H4 (cell line): ENCODE measurements at places on chromosomes 4 and X. TPM values are rescaled to one million over a fixed set of nuclear protein-coding genes. Genes with fewer than 3 reads are reported as not detected.

DNA sequence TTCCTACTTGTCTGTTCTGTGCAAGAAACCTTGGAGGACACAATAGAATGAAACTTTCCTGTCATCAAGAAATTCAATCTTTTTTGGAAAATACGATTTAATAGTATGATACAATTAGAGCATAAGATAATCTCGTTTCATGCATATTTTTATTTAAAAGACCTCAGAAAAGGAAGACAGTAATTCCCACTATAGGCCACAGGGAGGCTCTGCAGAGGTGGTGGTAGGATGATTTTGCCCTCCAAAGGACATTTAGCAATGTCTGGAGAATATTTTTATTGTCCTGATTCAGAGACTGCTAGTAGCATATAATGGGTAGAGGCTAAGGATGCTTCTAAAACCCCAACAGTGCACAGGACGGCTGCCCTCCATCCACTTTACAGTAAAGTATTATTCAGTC is 68.7 kb downstream of the PAK3 start:
- DNase-seq = peak; percentile 3

DNA sequence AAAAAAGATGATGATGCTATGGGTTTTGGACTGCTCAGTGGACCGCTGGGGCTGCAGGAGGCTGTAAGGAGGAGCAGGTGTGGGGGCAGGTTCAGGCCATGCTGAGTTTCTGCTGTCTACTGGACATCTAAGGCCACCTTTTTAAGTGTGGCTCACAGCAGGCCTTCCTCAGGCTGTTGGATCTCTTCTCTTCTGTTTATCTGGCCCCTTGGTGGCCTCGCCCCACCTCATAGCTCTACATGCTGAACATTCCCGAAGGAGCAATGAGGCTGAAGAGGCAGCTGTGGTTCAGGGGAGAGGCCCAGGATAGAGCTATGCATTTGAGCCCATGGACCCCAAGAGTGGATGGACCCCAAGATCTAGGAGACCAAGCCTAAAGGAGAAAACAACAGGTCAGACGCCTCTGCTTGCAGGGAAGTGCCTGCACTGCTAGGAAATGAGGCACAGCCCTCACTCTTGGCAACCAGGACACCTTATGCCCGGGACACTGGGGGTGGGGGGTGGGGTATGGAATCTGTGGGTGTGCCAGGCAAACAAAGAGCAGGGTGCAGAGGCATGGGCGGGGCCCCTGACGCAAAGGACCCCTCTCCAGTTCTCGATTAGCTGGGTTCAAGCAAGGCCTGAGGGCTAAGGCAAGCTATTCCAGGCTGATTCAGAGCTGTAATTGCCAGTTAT is 168.9 kb downstream of the BCOR start:
- no peak for DNase-seq

DNA sequence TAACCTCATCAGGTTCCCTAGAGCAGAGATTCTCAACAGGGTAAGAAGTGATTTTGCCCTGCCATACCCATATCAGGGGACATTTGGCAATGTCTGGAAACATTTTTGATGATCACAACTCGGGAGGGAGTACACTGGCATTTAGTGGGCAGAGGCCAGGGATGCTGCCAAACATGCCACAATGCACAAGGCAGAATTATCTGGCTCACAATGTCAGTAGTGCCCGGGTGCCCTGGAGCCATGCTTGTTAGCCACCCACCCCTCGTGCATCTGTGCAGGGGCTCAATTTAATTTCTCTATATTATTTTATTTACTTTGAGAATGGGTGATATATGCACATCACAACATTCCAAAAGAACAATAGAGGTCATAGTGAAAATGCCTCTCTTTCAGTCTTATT is 82.0 kb upstream of the DHX15 start:
- DNase-seq = no peak

- DNase-seq = no peak
These were observed 194.8 kb upstream of the GPC4 start for GRCh38 chrX:133610056-133610455.

DNA sequence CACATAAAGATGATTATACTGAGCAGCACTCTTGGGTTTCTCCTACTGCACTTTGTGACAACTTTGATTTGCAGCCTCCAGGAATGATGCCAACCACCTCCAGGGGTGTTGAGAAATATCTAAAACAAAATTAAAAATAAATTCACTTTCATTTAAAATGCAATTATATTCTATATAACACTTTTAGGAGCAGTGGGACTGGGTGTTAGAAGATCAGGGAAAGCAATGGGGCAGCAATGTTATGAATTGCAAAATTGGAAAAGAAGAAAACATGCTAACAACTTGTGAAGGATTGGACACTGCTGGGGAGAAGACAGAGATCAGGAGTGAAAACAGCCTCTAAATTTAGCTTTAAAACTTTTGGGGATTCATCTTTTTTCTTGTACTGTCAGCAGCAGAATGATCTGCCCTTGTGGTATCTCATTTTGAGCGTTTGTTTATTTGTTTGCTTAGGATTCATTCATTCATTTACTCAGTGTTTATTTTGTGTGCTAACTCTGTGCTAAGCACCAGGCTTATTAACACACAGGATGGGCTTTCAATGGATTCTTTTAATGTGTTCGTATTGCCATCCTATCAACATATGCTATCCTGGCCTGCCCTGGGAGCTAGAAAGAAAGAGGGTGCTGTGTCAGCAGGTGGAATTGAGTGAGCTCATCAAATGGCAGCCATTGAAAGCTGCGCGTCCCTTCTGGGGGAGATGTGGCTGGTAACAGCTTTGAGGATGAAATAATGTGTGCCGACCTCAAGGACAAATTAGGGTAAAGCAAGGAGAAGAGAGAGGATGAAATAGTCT is 96.5 kb downstream of the FRMPD4 start:
- no peak for DNase-seq

GRCh38 chrX:13223868-13224567 is 95.8 kb downstream of the ATXN3L start:
- DNase-seq = peak; percentile 92

DNA sequence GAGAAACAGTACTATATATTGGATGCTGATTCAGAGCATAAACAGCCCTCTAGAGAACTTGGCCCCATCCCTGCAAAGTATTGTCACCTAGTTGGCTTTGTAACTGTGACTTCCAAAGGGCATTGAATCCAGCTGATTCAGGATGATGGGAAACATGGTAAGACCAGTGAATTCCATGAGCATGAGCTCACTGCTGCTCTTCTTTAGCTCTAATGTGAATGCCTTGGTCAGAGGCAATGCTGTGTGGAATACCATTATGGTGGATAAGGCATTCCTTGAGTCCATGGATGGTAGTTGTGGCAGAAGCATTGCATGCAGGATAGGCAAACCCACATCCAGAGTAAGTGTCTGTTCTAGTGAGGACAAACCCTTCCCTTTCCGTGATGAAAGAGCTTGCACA is 365.6 kb upstream of the EDA2R start:
- DNase-seq = no peak

- no peak for DNase-seq
These were observed 238.6 kb downstream of the MID1IP1 start for GRCh38 chrX:39039890-39040289.

DNA sequence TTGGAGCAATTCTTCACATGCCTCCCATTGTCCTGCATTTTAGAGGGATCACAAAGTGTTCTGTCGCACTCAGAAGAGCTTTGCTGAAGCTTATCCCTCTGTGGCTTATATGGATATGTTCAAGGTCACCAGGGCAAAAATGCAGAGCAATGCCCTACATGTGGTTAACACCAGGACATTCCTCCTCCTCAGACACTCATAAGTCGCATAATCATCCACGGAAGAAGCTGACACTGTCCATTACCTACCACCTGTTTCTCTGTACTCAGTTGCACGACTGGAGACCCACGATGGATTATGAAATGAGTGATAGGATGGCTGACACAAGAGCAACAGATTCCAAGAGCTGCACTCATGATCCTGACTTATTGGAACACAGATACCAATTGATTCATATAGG is 68.7 kb upstream of the PRDX4 start:
- no peak for DNase-seq

DNA sequence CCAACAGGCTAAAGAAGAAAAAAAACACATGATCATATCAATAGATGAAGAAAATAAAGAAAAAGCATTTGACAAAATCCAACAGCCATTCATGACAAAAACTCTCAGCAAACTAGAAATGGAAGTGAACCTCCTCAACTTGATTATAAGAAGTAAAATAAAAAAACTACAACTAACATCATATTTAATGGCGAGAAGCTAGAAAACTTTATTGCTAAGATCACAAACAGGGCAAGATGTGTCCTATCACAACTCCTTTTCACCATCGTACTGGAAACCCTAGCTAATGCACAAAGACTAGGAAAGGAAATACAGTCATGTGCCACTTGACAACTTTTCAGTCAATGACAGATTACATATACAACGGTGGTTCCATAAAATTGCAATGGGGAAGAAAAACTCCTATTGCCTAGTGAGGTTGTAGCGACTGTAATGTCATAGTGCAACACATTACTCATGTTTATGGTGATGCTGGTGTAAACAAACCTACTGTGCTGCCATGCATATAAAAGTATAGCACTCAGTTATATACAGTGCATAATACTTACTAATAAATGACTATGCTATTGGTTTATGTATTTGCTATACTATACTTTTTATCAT is 12.1 kb upstream of the MANBA start:
- no peak for DNase-seq

DNA sequence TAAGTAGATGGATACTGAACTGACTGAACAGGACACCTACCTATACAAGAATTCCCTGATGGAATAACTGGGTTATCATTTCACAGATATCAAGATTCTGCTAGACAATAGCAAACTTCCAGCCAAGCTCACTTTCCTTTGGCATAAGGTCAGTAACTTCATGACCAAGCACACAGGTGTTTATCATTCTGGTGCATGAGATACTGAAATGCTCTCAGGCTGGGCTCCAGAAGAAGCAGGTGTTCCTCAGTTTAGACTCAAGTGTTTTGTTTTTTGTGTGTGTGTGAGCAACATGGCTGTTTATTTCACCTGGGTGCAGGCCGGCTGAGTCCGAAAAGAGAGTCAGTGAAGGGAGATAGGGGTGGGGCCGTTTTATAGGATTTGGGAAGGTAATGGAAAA is 201.5 kb upstream of the SPOCK3 start:
- DNase-seq = no peak

GRCh38 chr4:169906104-169906503 is 120.1 kb downstream of the MFAP3L start:
- DNase-seq = no peak

- no peak for DNase-seq
These were observed 15.5 kb downstream of the P2RY8 start for GRCh38 chrX:1521459-1521956.

DNA sequence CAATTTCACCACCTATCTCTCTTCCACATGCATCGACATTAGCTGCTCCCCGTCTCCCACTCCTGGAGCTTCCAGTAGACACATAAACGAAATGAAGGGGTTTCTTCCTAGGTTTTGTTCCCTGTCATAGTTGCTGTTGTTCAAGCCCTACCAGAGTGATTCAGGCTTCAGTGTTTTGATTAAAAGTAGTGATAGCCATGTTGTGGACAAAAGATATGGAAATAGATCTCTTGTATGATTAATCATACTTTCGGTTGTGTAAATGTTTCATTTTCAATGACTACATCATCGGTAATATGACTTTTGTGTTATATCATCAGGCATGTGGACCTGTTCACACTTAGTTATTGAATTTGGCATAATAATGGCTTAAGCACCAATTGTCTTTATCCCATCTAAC is 96.5 kb upstream of the KLF3 start:
- no peak for DNase-seq

GRCh38 chr4:102572452-102572851 is 71.3 kb downstream of the NFKB1 start:
- no peak for DNase-seq

DNA sequence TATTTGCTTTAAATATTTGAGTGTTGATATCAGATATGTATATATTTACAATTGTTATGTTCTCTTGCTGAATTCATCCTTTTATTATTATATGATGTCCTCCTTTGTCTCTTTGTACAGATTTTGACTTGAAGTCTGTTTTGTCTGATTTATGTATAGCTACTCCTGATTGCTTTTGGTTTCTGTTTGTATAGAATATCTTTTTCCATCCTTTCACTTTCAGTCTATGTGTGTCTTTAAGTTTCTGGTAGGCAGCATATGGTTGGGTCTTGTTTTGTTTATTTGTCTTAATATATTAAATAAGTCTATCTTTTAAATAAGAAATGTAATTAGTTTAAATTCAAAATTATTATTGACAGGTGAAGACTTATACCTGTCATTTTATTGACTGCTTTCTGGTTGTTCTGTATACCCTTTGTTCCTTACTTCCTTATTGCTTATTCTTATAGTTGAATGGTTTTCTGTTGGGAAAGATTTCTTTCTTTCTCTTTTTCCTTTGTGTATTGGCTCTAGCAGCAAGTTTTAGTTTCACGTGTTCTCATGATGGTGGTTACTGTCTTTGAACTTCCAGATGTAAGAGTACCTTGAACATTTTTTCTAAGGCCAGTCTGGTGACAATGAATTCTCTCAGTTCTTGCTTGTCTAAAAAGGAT is 31.1 kb downstream of the RAB28 start:
- DNase-seq = no peak

- peak; percentile 40 for DNase-seq
These were observed 130.4 kb downstream of the IDS start for GRCh38 chrX:149374751-149375150.

- no peak for DNase-seq
These were observed 83.0 kb downstream of the AFF1 start for GRCh38 chr4:87017580-87018342.

- peak; percentile 30 for DNase-seq
These were observed 4.1 kb upstream of the CD38 start for GRCh38 chr4:15774020-15774420.

- no peak for DNase-seq
These were observed 335.8 kb downstream of the SH3BGRL start for GRCh38 chrX:81537723-81538122.

DNA sequence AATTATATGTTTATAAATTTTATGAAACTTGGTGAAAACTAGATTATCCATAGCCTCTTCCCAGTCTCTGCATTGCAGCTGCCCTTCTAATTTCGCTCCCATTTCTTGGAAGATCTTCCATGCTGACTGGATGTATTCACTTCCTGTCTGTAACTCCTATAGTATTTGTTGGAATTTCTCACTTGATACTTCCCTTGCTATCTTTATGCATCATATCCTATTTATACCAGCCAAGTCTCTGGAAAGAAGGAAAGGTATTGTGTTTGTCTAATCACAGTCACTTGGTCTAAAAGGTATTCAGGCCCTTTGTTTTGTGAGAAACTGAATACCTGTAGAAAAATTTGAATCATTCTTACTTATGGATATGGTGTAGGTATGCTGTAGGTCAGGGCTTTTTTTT is 870.9 kb upstream of the FRG1 start:
- no peak for DNase-seq

DNA sequence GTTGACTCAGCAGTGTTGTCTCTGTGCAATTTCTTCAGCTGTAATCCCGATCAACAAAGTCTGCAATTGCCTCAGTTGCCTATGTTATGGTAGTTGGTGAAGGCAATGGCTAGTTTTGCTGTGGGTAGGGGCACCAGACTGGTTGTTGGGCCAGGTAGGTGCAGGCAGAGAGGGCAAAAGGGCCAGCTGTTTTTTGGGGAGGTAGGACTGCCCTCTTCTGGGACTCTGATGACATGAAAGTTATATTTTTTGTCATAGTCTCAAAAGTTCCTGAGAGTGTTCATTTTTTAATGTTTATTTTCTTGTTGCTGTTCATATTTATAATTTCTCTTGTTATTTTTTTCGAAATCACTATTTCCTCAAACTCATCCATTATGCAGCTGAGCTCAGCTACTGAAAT is 25.1 kb downstream of the DCAF12L2 start:
- DNase-seq = no peak

Gene ZCCHC12
- total RNA-seq = not detected in 2 replicates

Gene ZNF157
- not detected in 2 replicates for total RNA-seq

Gene BANK1
- total RNA-seq = 0.06 and 0.48 TPM in 2 replicates

Gene ZAR1
- total RNA-seq = not detected in 2 replicates
